ENCODE measurements at places on chromosomes 11 and 22.

- no peak for DNase-seq
Measured at GRCh38 chr22:36528341-36528740, 625 bp downstream of the EIF3D start.

- no peak for DNase-seq
Measured at GRCh38 chr11:954392-955153, 28.9 kb downstream of the AP2A2 start.

DNA sequence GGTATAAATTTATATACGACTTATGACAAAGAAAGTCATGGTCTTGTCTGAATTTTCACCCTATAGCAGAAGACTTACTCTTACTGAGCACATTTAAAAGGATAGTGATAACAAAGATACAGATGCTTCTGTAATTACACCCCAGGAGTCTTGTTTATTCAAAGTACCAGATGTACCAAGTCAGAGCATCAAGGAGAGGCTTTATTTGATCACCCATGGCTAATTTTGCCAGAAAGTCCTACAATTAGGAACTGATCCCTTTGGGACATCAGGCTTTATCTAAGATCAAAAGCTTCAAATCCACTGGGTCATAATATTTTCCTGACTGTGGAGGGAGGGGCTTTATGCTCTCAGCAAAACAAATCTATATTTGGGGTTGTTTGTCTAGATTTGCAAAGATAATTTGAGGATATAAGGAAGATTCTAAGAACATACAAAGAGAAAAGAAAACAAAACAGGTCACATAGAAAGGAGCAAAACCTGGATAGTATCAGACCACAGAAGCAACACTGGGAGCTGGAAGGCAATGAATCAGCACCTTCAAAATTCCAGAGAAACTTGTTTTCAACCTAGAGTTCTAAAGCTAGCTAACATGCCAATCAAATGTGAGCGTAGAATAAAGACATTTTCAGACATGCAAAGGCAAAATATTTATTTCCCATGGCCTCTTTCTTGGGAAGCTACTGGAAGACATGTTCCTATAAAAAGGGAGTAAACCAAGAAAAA lies 124.8 kb upstream of the CSNK2A3 start:
- DNase-seq, result no peak

DNA sequence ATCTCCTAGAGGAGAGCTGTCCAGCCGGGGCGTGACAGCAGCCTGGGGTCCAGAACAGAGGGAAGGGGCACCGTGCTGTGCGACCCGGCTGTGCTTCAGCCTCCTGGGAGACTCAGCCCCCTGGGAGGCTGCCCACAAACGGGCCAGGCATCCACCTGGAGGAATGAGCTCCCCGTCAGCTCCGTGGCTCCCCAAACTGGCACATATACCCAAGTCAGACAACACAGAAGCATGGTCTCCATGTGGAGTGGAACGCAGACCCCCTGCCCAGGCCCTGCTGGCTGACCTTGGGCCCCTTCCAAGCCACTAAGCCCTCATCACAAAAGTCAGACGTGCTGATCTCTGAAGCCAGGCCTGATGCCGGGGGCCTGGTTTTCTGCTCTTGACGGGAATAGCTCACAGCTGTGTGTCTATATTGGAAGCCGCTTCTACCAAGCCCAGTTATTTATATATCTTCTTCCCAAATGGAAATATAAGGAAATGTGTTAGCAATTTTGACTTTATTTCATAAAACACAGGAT lies 91.7 kb downstream of the BRD1 start:
- DNase-seq, result no peak

- DNase-seq, result peak; percentile 77
Measured at GRCh38 chr11:111870886-111871692, at the start of gene ALG9. Gene ALG9, minus strand, starts transcription at chr11:111871581. Its CDS starts 99 bp downstream, at chr11:111871482.

DNA sequence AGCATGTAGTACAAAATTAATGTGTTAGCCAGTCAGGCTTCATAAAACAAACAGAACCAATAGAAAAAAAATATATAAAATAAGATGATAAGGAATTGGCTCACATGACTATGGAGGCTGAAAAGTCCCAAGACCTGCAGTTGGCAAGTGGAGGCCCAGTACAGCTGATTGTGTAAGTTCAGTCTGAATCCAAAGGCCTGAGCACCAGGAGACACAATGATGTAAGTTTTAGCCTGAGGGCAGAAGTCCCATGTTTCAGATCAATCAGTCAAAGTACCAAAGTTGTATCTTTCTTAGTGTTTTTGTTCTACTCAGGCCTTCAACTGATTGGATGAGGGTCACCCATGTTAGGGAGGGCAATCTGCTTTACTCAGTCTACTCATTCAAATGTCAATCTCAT lies 14.3 kb upstream of the OR10D3 start:
- DNase-seq, result no peak

DNA sequence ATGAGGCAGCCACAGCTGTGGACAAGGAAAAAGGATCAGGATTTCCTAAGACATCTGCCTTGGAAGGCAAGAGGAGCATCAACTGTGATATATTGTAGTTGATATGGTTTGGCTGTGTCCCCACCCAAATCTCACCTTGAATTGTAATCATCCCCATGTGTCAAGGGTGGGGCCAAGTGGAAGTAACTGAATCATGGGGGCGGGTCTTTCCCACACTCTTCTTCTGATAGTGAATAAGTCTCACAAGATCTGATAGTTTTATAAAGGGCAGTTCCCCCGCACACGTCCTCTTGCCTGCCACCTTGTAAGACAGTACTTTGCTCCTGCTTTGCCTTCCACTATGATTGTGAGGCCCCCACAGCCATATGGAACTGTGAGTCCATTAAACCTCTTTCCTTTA lies 10.2 kb downstream of the RIC8A start:
- DNase-seq, result no peak

DNA sequence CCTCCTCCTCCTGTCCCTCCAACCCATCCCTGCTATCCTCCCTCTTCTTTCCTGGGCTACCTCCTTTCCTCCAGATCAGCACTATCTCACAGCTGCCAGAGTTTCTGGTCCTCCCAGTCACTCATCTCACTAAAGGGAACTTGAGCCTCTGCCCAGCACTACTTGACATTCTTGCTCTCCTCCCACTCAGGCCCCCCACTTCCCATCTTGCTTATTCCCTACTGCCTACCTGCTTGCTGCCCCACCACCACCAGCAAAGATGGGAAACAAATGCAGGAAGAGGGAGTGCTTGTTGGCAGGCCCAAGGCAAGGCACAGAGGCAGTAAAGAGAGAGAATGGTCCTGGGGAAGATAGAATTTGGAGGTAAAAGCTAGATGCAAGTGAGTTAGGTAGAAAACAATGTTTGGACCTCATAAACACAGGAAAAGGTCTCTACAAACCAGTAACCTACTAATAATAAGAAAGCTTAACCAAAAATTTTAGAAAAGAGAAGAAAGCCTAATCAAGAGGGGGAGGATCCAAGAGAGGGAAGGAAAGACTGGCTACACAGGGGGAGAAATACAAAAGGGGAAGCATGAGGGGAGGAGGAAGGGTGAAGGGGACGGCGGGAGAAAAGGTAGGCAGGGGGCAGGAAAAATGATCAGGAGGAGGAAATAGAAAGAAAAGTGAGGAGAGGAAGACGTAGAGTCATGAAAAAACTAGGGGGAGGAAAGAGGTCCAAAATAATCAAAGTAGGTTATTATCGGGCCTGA lies 63.6 kb downstream of the PAK1 start:
- DNase-seq, result no peak

DNA sequence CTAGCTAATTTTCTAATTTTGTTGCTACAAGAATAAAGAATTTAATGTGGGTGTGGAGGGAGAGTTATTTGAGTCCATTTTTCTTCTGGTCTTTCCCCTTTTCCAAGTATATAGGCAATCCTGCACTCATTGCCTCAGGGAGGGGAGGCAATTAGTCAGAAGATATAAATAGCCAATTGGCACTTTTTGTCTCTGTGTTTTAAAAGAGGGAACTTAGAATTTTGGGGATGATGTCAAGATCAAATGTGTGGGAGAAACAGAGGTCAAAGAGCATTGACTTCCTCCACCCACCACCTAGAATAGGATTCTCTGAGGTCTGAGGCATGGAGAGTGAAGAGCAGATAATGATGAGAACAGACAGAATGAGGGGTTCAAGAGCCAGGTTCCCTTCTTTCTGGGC lies 120.3 kb upstream of the ZC3H12C start:
- DNase-seq, result no peak

DNA sequence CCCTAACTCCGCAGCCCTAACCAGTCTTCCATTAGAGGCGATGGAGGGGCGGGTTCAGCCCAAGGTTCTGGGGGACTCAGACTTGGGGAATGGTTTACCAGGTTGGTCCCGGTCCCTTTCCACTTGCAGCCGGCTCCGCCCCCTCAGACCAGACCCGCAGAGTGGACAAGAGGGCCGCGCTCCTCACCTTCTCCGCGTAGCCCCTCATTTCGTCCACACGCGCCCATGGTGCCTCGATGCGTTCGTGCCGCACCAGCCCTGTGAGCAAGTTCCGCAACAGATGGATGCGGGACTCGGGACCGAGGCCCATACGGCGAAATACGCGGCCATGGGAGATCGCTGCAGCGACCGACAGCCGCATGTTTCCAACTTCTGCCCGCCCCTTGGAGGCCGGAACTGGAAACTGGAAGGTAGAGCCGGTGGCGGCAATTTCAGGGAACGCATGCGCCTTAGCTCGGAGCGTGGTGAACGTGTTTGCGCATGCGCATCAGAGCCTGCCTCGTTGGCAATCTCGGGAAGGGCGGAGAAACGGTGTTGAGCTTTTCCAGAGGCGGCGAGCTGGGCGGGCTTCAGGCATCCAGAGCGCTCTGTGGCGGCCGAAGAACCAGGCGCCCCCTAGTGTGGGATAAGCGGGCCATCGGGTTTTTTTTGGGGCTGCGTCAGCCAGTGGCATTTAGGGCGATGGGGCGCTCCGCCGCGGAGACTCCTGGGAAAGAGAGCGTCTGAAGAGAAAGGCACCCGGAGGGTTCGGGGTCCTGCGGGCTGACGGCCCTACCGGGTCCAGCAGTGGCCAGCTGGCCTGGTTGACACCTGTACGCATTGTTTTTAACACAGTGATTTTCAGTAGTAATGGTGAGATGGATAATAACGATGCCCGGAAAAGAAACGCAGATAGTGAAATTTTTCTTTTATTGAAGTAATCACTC lies at the start of gene MRPL17:
MRPL17 (minus strand) TSS at position 405 of the 926 bp plus-strand sequence; CDS start at position 361, 44 bp downstream.
- peak; percentile 100 for DNase-seq

DNA sequence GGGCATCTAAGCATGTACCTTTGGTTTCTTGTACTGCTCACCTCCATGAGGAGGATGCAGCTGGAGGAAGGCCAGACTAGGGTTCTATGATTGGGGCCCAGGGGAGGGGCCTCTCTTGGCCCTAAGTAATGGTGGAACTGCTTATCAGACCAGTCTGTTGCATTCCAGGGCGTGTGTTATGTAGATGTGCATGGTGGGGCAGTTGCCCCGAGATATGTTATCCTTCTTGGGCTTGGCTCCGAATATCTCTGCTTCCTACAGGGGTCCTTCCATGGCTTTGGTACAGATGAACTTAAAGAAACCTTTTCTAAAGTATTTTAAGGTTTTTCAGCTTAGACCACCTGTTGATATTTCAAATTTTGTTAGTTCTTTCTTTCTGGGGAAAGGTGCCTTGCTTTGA lies 126.0 kb downstream of the SWAP70 start:
- DNase-seq, result no peak

GRCh38 chr22:37242395-37242918 lies 1.6 kb downstream of the RAC2 start:
- peak; percentile 93 for DNase-seq

- DNase-seq, result no peak
Measured at GRCh38 chr11:62461740-62462507, 43.1 kb downstream of the SCGB1A1 start.

GRCh38 chr11:115391160-115391559 lies 113.1 kb downstream of the CADM1 start:
- DNase-seq, result no peak

- no peak for DNase-seq
Measured at GRCh38 chr11:130650456-130651030, 202.1 kb downstream of the ADAMTS15 start.

- no peak for DNase-seq
Measured at GRCh38 chr11:17686231-17686980, 33.0 kb upstream of the MYOD1 start.

DNA sequence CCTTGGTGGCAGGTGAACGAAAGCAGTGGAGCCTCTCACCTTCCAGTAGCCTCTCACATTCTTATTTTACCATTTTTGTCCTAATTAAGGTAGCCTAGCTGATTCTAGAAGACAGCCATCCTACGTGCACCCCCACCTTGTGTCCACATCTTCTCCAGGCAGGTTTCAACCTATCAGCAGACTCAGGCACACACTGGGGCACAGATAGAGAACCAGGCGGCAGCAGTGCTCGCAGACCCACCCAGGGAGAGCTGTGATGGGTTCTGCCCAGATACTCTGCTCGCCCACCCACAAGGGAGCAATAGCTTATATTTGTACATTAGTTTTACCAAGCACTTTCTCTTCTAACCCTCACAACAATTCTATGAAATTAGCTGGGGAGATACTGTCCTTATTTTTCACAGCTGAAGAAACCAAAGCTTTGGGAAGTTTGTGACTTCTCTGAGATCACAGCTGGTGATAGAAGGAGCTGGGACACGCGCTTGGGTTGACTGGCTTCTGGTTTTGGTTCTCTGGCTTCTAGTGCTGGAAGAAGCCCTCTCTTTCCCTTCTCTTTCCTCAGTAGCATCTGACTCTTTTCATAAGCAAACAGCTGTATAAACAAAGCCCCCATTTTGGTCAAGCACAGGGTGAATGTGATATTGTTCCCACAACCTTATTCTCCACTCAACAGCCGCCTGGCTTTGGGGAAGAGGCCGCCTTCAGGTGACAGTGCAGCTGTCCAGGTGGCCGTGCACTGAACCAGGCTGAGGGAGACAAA lies 36.9 kb downstream of the PPP2R1B start:
- DNase-seq, result no peak

DNA sequence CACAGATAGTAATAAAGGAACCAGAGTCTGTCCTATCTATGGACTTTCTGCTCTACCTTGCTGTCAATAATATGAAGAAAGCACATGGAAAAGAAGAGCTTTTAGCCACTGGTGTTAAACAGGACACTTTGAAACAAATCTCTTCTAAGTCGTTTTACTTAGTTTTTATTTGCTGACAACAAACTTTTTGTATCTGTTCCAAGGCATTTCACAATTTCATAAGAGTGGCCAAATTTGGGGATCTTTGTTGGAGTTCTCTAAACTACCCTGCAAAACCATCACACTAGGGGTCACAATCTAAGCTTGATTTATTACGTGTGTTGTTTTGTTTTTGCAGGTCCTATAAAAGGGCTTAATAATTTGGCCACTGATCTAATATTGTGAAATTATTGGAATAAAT lies 54.4 kb downstream of the BBOX1 start:
- no peak for DNase-seq

GRCh38 chr11:26286472-26287066 lies 45.4 kb upstream of the ANO3 start:
- DNase-seq, result no peak

DNA sequence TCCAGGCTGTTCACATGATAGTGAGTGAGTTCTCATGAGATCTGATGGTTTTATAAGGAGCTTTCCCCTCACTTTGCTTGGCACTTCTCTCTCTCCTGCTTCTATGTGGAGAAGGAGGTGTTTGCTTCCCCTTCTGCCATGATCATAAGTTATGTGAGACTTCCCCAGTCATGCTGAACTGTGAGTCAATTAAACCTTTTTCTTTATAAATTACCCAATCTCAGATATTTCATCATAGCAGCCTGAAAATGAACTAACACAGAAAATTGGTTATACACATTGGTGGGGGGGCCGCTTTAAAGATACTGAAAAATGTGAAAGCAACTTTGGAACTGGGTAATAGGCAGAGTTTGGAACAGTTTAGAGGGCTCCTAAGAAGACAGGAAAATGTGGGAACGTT lies 741.1 kb upstream of the LUZP2 start:
- no peak for DNase-seq

GRCh38 chr22:46747646-46748045 lies 9.6 kb upstream of the CERK start:
- no peak for DNase-seq

GRCh38 chr11:22733475-22734248 lies 67.3 kb downstream of the GAS2 start:
- DNase-seq, result no peak
